Inflammatory macrophage (primary cell): ENCODE measurements at places on chromosomes 1 and 21.
A peak's percentile ranks its signal among the peaks of the same experiment; 100 is the strongest.

DNA sequence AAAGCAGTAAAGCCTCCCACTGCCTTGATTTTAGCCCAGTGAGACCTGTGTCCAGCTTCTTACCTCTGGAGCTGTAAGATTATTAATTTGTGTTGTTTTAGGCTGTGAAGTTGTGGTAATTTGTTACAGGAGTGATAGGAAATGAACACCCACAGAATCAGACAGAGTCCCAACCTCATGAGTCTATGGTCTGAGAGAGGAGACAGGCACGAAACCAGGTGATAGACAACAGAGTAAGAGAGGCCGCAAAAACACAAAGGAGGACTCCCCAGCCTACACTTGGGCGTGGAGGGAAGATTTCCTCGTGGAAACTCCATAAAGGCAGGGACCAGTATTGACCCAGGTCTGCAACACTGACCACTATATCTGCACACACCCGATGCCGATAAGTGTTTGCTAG is 234.6 kb upstream of the JUN start:
- DNase-seq, result no peak

DNA sequence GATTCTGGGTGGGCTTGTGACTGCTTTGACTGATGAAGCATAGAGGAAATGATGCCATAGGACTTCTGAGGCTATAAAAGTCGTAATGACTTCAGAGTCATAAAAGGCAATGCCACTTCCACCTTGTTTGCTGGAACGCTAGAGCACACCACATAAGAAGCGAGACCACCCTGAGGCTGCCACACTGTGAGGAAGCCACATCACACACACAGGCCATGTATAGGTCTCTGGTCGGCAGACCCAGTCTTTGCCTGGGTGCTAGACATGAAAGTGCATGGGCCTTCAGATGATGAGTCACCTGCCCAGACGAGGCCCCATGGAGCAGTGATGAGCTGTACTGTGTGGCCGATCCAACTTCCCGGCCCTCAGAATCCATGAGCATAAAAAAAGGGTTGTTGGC is 14.2 kb upstream of the KANK4 start:
- no peak for DNase-seq

GRCh38 chr1:218874313-218874712 is 299.4 kb upstream of the LYPLAL1 start:
- peak; percentile 83 for DNase-seq

GRCh38 chr1:42272920-42273319 is 62.1 kb downstream of the FOXJ3 start:
- no peak for DNase-seq

- DNase-seq, result no peak
Observed at GRCh38 chr1:40183055-40183710, 22.0 kb downstream of the RLF start.

DNA sequence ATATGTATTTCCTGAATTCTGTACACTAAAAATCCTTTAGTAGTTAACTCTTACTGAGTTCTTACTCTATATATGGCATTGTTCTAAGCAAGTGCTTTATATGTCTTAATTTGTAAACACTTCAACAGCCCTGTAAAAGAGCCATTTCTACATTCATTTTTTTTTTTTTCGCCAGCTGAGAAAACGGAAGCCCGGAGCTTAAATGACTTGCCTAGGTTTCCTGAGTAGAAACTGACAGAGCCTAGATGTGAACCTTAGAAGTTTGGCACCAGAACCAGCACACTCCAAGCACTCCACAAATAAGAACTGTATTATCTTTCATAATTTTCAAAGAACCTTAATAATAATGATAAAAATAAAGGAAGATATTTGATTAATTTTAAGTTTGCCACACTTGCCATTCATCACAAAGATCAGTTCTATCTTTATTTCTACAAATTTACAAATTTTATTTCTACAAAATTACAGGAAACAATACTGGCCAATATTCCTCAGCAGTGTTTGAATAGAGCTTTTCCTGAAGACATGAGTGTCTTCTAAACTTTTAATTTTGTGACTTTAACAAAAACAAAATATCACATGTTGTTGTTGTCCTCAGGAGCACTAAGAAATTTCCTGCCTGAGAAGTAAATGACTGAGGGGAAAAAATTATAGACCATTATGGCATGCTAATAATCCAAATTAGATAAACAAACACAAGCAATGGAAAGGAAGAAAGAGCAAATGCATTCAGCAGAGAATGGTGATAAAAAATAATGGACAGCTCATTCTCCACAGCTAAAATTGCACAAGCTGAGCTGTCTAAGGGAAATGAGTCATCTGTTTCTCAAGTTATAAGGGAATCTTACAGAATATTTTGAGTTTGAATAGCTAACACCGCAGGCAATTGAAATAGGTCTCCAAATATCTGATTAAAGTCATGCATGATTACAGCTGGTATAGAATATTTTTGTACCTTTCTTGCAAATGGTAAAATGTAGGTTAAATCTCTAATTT is 71.2 kb downstream of the DPYD start:
- peak; percentile 87 for DNase-seq

- no peak for DNase-seq
Observed at GRCh38 chr1:40092241-40092640, 4.8 kb downstream of the PPT1 start.

DNA sequence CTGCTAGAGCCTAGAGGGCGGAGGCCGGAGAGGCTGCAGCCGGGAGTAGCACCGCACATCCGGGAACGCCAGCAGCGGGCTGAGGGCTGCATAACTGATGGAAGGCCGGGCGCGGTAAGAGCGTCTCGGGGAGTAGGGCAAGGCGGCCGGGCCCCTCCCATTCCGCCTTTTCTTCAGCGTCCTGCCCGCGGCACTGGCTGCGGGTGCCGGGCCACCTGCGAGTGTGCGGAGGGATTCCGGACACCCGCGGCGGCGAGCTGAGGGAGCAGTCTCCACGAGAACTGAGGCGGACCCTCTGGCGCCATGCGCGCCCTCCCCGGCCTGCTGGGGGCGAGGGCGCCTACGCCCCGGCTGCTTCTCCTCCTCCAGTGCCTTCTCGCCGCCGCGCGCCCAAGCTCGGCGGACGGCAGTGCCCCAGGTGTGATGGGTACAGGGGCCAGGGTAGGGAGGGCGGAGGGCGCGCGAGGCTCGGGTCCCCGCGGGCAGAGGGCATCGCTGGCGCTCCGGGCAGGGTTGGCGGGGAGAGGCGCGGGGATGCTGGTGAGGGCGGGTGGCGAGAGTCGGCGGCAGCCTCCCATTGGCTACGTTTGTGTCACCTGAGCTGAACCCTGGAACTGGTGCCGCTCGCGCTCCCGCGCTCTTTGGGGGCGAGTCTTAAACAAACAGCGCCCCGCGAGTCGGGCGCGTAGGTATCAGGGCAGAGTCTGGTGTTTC is 334.4 kb downstream of the SRGAP2C start:
- peak; percentile 56 for DNase-seq

DNA sequence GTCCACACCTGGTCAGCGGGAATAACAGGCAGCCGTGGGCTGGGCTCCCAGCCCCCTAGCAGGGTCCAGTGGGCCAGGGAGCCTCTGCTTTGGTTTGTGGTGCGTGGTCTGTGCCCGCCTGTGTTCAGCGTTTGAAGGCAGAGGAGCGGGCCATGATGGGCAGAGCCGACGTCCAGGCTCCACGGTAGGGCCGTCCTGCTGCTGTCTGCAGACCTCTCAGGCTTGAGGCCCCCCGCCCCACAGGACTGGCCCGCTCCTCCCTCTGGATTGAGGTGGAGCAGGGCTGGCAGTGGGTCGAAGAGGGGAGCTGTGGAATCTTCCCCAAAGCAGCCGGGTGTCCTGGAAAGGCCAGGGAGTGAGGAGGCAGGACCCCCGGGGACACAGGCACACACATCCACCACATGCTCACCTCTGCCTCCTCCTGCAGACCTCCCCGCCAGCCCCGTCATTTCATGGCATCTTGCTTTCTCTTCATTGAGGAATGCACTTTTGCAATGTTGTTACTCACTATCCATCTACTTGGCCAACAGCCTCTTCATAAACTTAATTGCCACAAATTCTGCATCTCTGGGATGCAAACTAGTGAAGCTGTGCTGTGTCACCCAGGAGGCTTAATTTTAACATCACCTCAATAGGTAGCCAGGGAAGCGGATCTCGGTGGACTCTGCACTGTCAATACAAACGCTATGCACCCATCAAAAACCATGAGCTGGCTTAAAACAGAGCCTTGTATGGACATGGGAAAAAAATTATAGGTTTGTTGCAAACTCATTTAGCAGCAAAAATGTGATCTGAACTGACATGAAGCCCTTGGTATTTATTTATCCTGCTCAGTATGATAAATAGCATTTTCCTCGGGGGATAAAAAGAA is 85.9 kb downstream of the PDE9A start:
- no peak for DNase-seq

GRCh38 chr1:248858096-248858890 is 592 bp downstream of the ZNF692 start:
- peak; percentile 73 for DNase-seq

DNA sequence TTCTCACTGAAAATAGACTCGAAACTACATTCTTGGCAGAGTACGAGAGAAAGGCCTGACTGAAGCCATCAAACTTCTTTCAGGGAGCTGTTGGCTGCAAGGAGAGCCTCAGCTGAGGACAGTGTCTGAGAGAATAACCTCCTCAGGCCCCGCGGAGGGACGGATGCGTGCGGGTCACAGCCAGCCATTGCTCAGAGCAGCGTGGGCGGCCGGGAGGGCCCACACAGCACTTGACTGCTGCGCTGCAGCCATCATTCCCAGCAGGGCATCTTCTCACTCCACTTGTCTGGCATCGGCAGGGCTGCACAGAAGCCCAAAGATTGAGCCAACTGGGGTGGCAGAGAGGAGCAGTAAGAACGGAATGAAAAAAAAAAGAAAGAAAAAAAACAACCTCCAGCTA is 113.5 kb downstream of the XCL2 start:
- DNase-seq, result no peak

GRCh38 chr1:229221106-229222019 is 49.5 kb upstream of the RAB4A start:
- no peak for DNase-seq
